ENCODE measurements at places on chromosomes 3 and 15. TPM values are rescaled to one million over a fixed set of nuclear protein-coding genes. Genes with fewer than 3 reads are reported as not detected.
A peak's percentile ranks its signal among the peaks of the same experiment; 100 is the strongest.

DNA sequence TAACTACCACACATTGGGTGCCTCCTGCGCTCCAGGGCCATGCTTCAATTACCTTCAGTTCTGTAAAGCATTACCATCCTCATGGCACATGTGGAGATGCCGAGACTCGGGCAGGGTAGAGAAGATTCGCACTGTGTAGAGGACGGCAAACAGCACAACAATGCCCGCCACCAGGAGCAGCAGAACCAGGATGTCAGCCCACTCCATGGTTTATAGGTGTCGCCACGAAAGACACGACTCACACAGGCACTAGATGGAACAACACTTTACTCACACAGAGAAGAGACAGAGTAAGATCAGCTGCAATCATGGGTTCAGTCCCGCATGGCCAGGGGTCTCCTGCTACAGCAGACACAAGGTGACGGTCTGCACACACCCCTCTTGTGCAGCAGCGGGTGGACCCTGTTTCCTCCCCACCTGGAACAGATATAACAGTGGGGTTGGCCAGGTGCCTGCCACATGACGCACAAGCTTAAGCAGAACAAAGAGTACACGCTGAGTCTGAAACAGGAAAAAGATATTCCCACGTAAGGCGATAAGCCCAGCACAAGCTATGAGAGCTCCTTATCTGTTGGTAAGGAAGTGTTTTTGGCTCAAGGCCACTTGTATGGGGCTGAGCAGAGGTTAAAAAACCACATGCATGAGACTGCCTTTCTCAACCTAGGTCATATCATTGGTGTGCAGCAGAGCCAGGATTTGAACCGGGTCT lies 2.5 kb upstream of the TBC1D21 start:
- DNase-seq: peak; percentile 7

The CAV3 gene
- polyA plus RNA-seq: 0.80 TPM

The DNASE1L3 gene
- 1.3 TPM for polyA plus RNA-seq

The C3orf20 gene
- 0.18 TPM for polyA plus RNA-seq

DNA sequence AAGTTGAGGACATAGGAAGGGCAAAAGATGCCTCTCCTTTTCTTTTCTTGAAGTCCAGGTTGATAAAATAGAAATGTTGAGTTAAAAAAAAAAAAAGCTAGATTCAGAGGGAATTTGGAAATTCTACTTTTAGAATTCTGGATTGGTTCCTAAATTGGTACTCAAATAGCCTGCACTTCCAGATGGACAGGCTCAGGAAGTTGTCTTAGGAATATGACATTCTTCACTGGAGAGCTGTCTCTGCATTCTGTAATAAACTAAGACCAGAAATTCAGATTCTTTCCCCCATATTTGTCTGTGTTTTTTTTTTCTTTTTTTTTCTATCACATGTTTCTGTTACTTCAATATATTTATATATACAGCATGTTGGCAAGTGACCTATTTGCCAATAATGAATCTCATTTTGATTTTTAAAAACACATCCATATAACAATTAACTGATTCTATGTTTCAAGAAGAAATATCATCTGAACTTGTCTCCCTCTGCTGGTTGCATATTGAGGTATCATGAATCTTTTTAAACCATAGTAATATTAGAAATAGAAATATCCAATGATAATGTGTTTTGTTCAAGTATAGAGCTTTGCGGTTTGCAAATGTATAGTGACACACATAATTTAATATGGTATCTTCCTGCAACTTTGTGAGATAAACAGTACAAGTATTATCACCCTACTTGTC lies 8.5 kb upstream of the LSAMP start:
- no peak for DNase-seq

GRCh38 chr15:80188251-80188650 lies 35.5 kb downstream of the FAH start:
- DNase-seq: no peak

The COL6A5 gene
- polyA plus RNA-seq: 3.5 TPM

DNA sequence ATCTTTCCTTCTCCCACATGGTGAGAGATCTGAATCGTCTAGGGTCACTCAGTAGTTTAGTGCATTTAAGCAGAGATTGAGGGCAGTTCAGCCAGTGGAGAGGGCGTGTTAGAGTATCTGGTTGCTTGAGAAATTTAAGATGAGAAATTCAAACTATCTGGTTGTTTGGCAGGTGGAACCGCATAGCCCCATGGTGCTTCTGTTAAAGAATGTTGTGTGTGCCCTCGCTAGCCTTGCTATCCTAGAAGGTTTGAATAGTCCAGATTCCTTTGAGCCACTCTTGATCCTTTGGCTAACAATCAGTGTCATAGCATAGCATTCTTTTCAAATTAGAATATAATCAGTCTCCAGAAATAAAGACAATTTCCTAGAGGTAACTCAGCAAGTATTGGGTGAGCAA lies 32.1 kb downstream of the ABHD17C start:
- no peak for DNase-seq

The PLCH1 gene
- 17.2 TPM for polyA plus RNA-seq

The RUVBL1 gene
- polyA plus RNA-seq: 52.2 TPM

The RPL4 gene
- polyA plus RNA-seq: 4,366 TPM

The PAK6 gene
- 8.1 TPM for polyA plus RNA-seq

DNA sequence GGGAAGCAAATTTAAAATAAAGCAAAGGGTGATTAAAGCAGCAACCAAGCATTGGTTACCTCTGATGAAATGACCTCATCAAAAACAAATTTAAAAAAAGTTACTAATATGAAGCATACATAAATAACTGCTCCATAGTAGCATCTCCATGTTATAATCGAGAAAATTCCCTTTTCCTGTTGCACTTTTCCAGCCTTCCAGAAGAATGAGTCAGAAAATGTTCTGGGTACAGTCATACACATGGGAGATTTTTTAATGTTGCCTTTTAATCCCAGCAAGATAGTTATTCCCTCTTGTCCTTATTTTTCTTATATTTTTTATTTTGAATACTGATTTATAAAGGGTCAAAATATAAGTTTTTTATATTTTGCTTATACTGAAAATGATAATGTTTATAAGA lies 2.6 kb upstream of the TMCO5A start:
- DNase-seq: no peak

GRCh38 chr15:41043276-41043951 lies 72.7 kb downstream of the INO80 start:
- DNase-seq: no peak

DNA sequence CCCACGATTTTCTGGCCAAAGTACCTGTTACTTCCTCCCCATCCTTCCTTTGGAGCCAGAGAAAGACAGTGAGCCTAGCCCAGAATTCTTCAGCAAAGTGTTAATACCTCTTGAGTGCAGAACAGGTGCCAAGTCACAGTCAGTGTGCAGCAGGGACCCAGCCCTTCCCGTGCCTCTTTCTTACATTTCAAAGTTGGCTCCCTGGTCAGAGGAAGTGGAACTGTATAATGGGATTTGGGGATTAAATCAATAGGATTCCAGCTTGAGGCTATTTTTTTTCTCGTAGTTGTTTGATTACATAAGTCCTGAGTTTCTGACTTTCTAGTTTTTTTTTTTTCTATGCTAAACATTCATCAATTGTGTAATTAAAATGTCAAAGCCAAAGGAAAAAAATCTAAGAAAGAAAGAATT lies 52.6 kb upstream of the ABHD10 start:
- no peak for DNase-seq

The LMCD1 gene
- 77.8 TPM for polyA plus RNA-seq

DNA sequence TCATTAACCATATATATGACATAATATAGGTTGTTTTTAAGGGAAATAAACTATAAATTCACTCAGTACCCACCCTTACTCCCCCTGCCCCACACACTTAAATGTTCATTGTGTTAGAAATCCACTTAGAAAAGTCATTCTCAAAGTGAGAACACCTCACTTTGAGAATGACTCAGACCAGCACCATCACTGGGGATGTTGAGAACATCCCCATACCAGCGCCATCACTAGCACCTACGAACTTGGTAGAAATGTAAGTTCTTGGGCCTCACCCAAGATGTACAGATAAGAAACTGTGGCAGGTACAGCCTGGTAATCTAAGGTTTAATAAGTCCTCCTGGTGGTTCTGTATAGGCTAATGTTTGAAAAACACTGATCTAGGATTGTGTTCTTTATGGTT lies 362.6 kb downstream of the LPP start:
- no peak for DNase-seq

The SLC2A2 gene
- polyA plus RNA-seq: not detected

The TMEM266 gene
- 2.9 TPM for polyA plus RNA-seq

DNA sequence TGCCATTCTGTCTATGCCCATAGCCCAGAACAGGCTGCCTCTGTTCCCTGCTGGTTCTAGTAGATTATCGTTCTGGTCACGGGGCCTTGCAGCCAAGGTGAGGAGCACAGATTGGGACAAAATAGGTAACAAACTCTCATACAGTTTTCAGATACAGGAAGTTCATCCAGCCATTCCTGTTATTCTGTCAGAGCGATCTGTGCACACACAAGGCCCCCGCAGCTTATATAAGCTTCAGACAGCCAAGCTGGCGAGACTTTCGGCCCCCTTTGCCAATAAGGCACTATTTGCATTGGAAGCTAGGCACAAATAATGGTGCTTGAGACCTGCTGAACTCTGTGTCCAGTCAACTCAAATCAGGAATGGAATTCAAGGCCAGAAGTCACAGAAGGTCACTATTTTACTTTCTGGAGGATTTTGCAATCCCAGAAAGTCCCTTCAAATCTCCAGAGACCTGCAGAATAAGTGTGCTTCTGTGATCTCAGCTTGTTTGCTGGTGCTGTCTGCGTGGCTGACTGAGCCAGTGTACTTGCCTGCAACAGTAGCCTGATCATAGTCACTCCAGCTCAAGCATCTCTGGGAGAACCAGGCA lies 69.4 kb downstream of the BFSP2 start:
- no peak for DNase-seq

GRCh38 chr3:122929188-122930062 lies 98.1 kb downstream of the SEMA5B start:
- DNase-seq: no peak

DNA sequence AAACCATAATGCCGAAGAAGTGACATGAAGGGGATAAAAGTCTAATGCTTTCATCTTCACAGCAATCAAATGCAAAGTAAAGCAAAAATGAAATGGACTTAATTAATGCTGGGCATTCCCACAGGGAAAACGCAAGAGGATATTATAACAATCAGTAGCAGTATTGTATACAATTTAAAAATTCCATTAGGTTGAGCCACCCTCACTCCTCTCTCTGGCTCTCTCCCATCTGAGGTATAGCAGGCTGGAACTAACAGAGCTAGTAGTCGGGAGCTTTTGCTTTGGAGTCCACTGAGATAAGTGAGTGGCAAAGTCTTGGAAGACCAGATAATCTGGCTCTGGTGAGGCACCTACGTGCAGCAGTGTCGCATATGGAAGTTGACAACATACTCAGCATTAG lies 33.9 kb downstream of the DET1 start:
- DNase-seq: no peak

GRCh38 chr3:101976473-101976872 lies 127.2 kb downstream of the NFKBIZ start:
- no peak for DNase-seq

DNA sequence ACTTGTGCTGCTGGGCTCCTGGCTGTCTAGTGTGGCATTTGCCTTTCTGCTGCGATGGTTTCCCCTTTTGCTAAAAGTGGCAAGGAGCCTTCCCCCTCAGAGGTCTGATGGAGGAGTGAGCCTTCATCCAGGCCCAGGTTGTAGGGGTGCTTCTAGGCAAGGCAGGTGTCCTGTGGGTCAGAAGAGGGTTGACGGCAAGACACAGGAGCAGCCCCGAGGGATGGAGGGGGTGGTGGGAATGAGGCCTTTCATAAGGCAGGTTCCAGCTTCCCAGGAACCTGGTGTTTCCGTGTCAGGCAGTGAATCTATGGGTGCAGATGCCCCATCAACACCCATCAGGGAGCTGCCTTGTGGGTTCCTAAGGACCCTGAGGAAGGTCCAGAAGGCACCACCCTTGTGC lies 63.0 kb upstream of the TAMM41 start:
- no peak for DNase-seq

The CNTN4 gene
- polyA plus RNA-seq: 10.3 TPM

DNA sequence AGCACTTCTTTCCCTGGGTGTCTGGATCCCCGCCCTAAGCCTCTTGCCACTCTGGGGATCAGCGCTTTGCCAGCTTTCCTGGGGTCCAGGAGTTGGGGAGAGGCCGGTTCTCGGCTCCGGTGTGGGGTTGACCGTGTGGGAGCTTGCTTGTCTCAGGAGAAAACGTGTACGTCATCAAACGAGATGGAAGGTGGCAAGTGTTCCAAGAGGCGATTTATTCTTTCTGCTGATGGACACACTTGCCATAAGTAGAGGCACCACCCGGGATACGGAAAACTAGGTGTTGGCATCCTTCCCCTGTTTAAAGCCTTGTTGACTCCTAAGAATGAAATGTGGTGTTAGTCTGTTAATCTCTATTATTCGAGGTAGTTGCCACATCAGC lies 295 bp downstream of the ZWILCH start:
- DNase-seq: no peak

- no peak for DNase-seq
These were observed 370.9 kb downstream of the NSUN3 start for GRCh38 chr3:94433811-94434210.

- DNase-seq: no peak
These were observed 117.8 kb downstream of the TFDP2 start for GRCh38 chr3:142031575-142031974.

DNA sequence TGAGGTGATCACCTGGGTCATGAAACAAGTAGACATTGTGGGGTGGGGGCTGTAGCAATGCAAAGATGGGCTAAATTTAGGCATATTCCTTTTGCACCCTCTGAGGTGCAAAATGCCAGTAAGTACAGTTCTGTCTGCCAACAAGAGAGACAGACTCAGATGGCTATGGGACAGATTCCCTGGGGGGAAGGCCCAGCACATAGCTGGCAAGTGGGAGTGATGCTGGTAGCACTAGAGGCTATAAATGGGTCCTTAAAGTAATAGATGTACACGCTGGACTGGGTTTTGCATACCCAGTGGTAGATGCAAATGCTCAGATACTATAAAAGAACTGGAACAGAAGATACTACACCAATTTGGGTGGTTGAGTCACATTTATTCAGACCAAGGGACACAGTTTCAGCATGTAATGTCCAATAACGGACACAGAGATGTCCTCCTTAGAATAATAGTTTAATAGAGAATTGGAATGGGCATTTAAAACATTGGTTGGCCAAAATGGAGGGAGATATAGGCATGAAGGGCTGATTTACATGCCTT lies 67.4 kb upstream of the RNU6-1 start:
- no peak for DNase-seq

The ADCY5 gene
- polyA plus RNA-seq: 13.4 TPM

- DNase-seq: no peak
These were observed 29.8 kb upstream of the CLK3 start for GRCh38 chr15:74585857-74586256.

The EPHA6 gene
- 0.34 TPM for polyA plus RNA-seq

GRCh38 chr3:161093895-161094294 lies 11.3 kb downstream of the B3GALNT1 start:
- no peak for DNase-seq

The SEMA3F gene
- 33.1 TPM for polyA plus RNA-seq

The WDR48 gene
- polyA plus RNA-seq: 90.9 TPM

The NPAP1 gene
- 0.72 TPM for polyA plus RNA-seq

The NANOGP8 gene
- 0.41 TPM for polyA plus RNA-seq

Measured in right lung (tissue), 10 donors.